ENCODE measurements at places on chromosomes 3 and 15. TPM values are rescaled to one million over a fixed set of nuclear protein-coding genes. Genes with fewer than 3 reads are reported as not detected.

DNA sequence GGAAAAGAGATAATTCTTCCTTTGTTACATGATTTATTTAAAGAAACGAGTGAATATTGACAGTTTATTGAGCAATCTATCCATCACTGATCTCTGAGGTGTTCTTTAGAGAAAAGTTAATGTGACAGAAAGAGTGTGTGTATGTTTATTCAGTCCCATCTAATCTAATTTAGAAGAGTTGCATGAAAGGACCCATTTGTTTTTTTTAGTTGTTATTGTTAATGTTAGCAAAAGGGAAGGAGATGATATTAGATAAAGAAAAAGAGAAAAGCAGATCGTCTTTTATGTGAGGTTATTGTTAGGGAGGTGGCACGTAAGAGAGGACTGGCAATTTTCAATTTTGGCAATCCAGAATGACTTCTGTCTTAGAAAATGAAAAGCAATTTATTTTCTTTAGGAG lies 46.5 kb downstream of the NMD3 start:
- no peak for DNase-seq

The NRG4 gene
- 9.4 TPM for polyA plus RNA-seq

The BCHE gene
- 10.3 TPM for polyA plus RNA-seq

The A4GNT gene
- polyA plus RNA-seq = 1.00 TPM

The UROC1 gene
- polyA plus RNA-seq = 0.29 TPM

The GOLGA6D gene
- 0.40 TPM for polyA plus RNA-seq

The SAXO2 gene
- polyA plus RNA-seq = 6.2 TPM
